Activated T-cell treated with anti-CD3 and anti-CD28 coated beads, Interleukin-2, amount 50 U/mL, for 4 hours (primary cell): ENCODE measurements at places on chromosomes 3 and 15.

DNA sequence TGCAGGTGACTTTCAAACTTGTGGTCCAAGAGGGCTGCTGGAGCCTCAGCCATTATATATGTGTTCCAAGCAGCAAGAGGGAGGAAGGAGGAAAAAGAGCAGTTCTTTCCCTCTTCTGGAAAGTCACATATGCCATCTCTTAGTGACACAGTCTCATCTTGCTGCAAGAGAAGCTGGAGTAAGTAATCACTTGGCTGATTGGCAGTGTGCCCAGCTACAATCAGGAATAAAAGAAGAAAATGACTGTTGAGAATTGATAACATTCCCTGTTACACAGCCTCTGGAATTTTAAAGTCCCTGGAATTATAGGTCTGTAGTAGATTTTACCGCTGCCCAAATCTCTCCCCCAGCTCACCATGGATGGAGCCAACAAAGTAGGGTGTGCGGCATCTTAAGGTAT lies 31.4 kb upstream of the LYZL4 start:
- DNase-seq = no peak

- DNase-seq = no peak
Observed at GRCh38 chr3:32076566-32076965, 29.9 kb upstream of the GPD1L start.

- no peak for DNase-seq
Observed at GRCh38 chr3:73604451-73604850, 20.3 kb downstream of the PDZRN3 start.

GRCh38 chr15:43281926-43282602 lies 15.3 kb upstream of the TGM5 start:
- no peak for DNase-seq

DNA sequence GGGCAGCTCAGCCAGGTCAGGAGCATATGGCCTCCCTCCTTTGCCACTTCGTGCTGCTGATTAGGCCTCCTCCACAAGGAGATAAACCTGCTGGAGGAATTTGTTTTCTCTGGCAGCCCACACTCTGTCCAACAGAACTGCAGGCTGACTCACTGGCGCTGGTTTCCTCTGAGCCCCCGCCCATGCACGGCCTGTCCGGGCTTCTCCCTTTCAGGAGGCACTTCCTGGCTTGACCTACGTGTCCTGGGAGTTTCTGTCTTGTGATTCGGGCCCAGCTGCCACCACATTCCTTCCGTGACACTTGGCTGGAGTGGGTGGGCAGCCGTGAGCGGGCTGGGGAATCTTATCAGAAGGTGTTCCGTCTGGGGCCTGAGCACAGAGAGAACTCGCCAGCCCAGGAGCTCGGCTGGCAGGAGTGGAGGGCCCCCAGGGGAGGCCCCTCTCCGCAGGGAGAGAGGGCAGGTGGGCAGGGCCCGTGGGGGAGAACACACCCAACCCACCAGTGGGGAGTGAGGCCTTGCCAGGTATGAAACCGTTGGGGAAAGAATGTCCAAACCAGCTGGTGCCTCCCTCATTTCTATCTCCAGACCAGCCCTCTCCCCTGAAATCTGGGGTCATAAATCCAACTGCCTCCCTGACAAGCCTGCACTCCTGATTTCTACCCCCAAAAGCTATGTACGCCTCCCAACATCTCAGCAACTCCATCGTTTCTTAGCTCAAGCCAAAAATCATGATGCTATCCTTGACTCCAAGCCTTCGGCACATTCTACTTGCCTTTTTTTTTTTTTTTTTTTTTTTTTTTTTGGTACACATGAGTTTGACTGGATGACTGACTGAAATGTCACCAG lies 110.6 kb upstream of the MEF2A start:
- DNase-seq = no peak

DNA sequence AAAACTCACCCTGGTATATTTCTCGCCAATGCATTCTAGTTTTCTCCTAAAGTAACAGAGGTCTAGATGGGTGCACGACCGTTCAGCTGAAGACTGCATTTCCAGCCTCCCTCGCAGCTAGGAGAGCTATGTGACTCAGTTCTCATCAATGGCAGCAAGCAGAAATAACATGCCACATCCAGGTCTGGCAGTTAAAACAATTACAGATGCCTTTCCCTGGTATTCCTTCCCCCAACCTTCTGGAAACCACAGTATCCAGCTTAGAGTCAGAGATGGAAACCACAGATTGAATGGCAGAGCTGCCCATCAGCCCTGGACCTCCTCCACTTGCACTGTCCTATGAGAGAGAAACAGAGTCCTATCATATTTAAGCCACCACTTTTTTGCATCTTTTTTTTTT lies 4.8 kb downstream of the HAPLN3 start:
- no peak for DNase-seq

GRCh38 chr3:122251428-122251827 lies 68.0 kb downstream of the CASR start:
- DNase-seq = no peak

- DNase-seq = no peak
Observed at GRCh38 chr3:196120291-196120951, 38.5 kb upstream of the TFRC start.

DNA sequence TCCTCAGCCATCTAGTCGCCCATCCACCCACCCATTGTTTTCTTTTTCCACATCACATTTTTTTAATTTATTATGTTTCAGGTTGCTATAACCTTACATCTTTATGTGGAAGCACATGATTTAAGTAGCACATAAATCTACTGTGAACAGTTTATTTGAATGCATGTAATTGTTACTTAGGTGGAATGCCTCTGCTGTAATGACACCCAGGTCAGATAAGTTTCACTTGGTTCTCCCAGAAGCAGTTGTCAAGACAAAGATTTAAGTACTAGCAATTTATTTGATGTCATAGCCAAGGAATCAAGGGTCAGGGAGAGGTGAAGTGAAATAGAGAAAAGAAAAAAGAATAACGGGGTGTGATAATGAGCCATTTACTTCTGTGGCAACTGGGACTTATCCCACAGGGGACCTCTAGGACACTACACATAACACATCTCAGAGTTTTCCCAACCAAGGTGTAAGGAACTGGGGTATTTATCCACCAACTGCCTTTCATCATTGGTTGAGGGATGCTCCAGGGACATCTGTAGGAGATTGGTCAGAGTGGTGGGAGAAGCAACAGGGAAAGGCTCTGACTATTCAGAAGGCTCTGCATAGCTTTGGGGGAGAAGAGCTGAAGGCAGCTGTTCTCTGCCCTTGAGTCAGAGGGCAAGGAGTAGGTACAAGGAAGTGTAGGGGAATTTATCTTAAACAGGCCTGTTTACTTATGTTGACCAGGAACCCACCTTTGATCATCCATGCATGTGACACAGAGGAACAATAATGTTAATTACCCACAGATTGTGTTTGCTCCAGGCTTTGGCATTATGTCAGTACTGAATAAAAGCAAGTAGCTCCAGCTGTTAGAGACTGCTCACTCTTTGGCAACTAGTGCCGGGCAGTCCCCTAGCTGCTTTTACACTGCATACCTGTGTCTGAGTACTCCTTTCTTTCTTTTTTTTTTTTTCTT lies 94.8 kb downstream of the CD200R1L start:
- DNase-seq = no peak

- DNase-seq = no peak
Observed at GRCh38 chr3:127320529-127321121, 32.8 kb upstream of the PRR20G start.

DNA sequence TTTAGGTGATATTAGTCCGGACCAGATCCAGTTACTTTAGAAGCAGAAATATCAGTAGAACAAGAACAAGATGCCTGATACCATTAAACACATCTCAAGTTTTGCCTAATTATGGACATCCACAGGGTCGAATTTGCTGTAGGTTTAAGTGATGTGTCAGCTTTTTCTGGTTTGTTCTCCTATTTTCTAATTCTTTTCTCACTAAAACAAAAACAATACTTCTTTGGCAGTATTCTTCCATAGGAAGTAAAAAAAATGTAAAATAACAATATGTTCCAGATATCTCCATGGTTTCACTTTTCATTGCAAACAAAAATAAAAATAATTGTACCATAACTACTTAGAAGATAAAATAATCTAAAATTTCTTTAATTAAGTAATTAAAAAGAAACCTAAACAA lies 265.7 kb downstream of the SHOX2 start:
- DNase-seq = no peak

DNA sequence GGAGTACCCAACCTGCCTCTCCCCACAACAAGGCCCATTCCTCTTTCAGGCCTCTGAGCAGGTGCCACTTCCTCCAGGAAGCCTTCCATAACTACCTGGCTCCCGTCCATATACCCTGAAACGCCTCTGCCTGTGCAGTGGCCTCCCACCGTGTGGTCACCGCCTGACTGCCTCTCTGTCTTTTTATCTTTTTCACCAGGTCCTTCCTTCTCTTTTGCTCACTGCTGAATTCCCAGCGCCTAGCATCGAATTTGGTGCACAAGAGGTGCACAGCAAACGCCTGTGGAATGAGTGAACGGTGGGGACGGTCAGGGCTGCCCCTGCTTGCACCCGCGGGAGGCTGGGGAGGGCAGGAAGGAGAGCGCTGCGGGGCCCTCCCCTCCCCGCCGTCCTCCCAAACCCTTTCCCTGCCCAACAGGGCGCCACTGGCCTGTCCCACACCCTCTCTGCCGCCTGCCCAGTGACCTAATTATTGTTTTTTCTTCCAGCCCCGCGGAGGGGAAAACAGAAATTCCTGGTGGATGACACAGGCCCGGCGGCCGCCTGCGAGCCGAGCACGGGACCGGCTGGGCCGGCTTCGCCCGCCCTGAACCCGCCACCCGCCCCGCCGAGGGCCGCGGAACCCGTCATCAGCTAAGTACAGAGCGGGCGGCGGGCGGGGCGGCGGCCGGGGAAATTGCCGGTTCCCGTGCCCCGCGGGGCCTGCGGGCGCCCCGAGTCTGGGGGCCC lies 140.1 kb downstream of the SMAD6 start:
- DNase-seq = no peak

DNA sequence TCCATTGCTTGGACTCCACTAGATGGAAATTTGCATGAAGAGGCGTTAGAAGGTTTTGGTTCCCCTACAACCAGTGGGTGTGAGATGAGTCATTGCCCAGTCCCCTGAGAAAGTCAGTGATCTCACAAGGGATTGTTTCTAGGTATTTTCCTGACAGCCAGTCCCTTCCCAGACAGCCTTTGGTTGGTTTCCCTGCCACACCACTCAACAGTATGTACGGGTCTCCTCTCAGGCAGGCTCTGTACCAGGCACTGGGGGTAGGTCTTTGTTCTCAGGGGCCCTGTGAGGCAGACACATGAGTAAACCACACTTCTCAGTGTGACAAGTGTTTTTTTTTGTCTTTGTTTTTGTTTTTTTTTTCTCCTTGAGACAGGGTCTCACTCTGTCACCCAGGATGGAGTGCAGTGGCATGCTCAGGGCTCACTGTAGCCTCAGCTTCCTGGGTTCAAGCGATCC lies 4.0 kb downstream of the LAMP3 start:
- DNase-seq = peak; percentile 27

DNA sequence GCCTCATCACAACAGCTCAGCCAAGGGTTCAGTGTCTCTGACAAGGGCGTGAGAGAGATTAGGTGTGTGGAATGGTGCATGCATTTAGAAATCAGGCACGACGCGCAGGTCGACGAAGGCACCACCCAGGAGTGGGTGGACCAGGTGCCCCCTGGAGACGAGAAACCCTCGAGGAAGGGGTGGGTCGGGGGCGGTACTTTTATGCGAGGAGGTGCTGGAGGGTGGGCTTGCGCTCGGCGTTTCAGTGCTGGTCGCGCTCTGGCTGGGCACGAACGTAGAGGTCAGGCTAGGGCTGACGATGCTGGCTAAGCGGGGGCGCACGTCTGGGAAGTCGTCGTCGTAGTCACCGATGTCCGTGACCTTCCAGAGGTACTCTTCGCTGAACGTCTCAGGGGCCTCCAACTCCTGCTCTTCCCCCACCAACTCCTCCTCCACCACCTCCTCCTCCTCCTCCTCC lies 393 bp downstream of the ERICH6 start:
- no peak for DNase-seq

DNA sequence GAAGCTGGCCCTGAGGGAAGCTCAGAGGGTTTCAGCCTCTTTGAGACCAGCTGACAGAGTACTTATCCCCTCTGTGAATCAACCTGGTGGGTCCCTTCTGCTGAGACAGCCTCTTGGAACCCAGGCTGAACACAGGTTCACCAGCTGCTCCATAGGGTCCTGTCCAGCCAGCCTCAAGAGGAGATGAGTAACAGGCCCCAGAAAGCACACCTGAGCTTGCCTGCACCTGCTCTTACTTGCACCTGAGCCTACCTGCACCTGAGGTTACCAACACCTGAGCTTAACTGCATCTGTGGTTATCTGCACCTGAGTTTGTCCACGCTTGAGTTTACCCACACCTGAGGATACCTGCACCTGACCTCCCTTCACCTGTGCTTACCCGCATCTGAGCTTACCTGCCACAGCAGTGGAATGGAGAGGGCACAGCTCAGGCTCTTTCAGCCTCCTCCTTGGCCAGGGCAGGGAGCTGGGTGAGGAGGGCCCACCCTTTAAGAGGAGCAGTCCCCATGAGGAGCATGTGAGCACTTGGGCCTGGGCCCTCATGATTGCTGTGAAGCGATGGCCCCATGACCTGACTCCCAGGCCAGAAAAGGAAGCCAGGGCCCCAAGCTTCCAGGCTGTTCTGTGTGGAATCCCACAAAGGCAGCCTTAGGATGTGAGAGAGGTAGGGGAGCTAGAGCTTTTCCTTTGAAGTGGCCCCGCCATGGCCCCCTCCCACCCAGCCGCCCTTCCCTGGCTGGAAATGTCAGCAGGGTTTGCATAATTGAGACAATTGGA lies at the start of gene TRPM1:
TRPM1 (minus strand) TSS at position 464 of the 777 bp plus-strand sequence. CDS start 20,370 bp downstream, outside the sequence.
- DNase-seq = no peak

GRCh38 chr3:55897573-55898224 lies 410.6 kb upstream of the WNT5A start:
- no peak for DNase-seq

DNA sequence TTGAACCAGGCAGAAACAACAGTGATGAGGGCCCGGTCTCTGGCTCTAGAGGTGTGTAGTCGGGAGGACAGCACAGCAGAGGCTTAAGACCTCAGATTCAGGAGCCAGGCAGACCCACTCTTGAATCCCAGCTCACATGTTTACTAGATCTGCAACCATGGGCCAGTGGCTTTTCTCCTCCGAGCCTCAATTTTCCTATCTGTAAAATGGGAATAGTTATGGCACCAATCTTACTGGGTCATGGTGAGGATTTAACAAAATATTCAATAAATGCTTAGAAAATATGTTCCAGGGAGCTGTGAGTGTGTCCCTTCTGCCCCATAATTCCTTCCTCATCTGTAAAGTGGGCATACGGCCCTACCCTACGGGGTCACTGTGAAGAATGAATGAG lies 506.9 kb downstream of the SHQ1 start:
- DNase-seq = no peak

- DNase-seq = no peak
Observed at GRCh38 chr3:10743366-10744097, 72.5 kb upstream of the SLC6A11 start.
